Stimulated activated CD4-positive, alpha-beta T cell treated with anti-CD3 and anti-CD28 coated beads, Interleukin-1b, Interleukin-23, amount 100 ng/mL, for 4 hours (primary cell): ENCODE measurements at places on chromosomes 13 and 19.

- DNase-seq: no peak
Observed at GRCh38 chr19:13840305-13841085, 36.4 kb upstream of the NANOS3 start.

DNA sequence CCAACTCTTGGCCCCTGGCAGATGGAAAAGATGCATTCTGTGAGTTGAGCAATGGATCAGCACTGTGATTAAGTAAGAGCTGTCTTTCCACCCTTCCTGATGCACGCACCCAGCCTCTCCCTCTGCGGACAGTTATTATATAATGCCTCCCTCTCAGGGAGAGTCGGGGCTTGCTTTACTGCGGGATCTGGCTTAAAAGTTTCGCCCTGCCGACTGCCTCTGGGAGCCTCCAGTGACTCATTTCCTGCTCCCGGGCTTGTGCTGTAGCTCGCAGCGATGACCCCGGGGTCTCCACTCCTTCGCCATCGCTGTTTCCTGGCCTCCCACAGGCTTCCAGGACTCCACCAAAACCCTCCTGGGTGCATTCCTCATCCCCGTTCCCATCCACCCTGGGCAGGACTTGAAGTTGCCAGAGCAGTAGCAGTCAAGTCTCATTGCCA lies 107.4 kb upstream of the SLC7A1 start:
- no peak for DNase-seq

DNA sequence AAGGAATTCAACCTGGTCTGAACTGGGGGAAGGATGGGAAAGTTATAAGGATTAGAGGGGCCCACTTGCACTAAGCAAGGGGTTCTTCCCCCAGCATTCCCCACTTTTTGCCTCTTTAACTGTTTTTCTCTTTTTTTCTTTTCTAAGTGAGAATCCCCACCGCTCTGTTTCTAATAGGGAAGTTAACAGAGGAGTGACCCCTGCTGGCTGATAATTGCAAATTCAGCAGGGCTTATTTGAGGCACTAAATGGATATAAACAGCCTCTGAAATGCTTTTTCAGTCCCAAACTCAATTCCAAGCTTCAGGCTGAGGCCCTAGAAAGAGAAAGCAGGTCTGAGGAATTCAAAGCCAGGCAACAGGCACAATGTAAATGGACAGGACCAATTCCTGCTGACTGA lies 38.2 kb upstream of the CEACAM21 start:
- no peak for DNase-seq

DNA sequence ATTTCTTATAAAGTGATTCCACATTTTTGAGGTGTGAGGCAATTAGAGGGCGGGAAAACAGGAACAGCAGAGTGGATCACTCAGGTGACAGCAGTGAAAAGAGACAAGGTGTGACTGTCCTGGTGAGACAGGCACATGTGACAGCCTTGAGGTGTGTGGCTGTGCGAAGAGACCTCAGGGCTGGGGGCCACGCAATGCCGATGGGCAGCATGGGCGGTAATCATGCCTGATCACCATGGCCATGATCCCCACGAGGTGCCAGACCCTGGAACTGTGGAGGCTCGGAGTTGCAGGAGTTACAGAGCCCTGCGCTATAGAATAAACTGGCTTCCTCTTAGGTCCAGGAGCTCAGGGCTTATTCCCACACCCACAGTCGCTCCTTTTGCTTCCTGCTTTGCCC lies 2.0 kb downstream of the SPACA6 start:
- DNase-seq: no peak

DNA sequence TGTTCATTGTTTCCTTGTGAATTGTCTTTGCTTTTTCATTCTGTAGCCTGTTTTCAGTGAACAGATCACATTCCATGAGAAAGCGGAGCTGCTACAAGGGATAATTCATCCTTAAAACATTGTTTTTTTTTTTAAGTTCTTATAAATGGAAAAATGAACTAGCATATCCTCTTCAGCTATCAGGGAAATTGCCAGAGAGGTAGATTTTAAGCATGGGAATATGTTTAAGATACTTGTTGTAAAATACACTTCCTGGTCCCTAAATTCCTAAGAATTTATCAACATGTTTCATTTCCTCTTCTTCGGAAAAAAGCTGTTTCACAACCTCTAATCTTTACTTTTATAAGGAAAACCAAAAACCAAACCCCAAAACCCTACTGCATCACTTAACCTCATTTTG lies 238.0 kb downstream of the POSTN start:
- DNase-seq: no peak

- DNase-seq: no peak
Observed at GRCh38 chr19:10111405-10111811, at the start of gene P2RY11. TSS of gene P2RY11 (plus strand) at chr19:10111693. CDS start at chr19:10111722, 29 bp downstream.

- DNase-seq: no peak
Observed at GRCh38 chr19:49094505-49095482, 9.5 kb downstream of the SNRNP70 start.

DNA sequence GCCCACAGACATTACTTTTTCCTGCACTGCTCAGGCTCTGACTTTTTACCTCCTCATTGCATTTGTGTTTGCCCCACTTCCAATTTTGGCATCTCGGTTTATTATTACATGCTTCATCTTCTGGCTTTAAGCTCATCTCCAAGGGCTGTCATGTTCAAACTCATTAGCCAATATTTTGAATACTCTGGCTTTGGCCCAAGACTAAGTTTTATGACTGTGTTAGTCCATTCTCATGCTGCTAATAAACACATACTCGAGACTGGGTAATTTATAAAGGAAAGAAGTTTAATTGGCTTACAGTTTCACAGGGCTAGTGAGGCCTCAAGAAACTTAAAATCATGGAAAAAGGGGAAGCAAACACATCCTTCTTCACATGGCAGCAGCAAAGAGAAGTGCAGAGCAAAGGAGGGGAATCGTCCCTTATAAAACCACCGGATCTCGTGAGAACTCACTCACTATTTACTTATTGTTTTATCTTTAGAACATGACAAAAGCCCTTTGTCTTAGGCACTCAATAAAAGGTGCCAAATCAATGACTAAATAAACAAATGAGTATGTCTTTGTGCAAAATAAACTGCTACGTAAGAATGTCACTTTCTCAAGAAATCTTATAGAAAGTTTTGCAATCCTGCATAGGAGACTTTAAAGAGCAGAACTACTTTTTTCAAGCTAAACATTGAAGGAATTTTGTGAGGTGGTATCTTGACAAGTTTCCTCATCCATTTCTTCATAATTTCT lies 233.4 kb upstream of the SPRY2 start:
- no peak for DNase-seq

DNA sequence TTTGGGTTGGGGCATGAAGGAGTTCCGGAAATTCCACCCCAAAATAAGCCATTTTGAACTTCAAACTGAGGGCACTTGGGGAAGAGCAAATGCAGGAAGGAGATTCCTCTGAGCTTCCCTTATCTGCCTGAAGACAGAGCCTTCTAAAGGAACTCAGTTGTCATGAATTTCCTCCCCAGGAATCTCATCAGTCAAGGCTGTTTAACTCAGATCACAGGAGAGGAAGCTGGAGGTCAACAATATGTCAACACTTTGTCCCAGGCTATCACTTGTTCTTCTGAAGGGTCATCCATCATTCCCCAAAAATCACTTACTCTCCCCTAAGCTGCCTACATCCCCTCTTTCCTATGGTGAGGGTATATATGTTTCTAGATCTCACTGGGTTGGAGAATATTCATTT lies 26.0 kb upstream of the CHST8 start:
- no peak for DNase-seq

GRCh38 chr19:49712397-49712859 lies 21.5 kb downstream of the CPT1C start:
- no peak for DNase-seq

DNA sequence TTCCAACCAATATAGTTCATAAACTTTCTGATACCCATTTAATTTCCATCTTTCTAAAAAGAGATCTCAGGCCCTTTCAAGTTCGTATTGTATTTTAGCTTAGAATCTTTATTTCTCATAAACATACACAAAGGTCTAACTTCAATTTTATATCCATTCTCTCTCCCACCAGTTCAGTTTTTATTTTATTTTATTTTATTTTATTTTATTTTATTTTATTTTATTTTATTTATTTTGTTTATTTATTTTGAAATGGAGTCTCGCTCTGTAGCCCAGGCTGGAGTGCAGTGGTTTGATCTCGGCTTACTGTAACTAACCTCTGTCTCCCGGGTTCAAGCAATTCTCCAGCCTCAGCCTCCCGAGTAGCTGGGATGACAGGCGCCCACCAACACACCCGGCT lies 552.8 kb downstream of the SLITRK5 start:
- DNase-seq: no peak

- DNase-seq: no peak
Observed at GRCh38 chr13:36685927-36686326, 12.1 kb downstream of the SERTM1 start.

DNA sequence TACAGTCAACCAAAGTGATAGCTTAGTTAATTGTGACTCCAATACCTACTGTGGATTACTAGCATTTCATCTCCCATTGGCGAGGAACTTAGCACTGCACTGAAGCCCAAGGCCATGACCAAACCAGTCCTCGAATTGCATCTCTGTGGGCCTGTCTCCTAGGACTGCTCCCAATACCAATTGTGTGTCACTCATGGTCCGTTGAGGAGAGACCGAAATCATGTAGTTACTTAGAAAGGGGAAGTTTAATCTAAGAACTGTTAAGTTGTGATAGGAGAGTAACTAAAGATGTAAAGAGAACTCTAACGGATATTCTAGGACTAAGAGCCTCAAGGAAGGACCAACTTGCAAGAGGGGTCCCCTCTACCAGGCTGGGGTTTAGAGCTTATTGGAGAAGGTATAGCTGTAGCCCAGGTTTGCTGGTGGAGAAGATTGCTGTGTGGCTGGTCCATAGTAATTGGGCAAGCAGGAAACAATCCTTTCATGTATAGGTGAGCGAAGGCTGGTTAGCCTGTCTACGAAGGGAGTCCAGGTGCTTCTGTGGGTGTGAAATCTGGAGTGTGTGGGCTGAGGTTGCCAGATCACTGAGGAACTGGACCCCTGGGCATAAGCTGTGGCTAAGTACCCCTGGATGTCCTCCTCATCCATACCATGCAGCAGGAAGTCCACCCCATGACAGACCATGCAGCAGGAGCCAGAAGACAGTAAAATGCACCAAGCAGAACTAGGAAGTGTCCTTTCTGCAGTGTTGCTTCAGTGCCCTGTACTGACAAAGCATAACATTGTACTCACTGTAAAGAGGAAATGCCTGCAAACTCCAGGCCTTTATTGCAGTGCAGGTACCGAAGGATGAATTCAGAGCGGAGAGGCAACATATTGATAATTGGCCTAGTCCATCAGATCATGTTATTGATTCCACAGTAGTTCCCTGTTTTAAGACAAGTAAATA lies 30.8 kb downstream of the DNAJC3 start:
- DNase-seq: no peak

DNA sequence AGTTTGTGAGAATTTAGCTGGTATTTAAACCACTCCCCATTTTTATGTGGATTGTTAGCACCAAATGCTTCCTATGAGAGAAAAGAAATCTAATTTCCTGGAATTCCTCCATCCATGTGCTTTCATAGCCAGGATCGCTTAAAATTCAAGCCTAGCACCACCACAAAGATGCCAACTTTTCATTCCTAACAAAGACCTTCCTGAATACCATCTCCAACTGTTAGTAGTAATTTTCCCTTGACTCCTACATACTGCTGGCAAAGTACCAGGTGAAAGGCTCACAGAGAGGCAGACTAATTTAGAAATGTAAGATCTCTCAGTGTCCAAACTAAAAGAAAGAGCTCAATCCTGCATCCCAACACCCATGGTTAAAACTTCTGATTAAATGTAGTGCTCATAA lies 386.3 kb downstream of the KCTD12 start:
- DNase-seq: no peak

GRCh38 chr19:5166262-5166661 lies 174.3 kb downstream of the PTPRS start:
- no peak for DNase-seq

- DNase-seq: no peak
Observed at GRCh38 chr13:110170882-110171281, 136.1 kb downstream of the COL4A1 start.

DNA sequence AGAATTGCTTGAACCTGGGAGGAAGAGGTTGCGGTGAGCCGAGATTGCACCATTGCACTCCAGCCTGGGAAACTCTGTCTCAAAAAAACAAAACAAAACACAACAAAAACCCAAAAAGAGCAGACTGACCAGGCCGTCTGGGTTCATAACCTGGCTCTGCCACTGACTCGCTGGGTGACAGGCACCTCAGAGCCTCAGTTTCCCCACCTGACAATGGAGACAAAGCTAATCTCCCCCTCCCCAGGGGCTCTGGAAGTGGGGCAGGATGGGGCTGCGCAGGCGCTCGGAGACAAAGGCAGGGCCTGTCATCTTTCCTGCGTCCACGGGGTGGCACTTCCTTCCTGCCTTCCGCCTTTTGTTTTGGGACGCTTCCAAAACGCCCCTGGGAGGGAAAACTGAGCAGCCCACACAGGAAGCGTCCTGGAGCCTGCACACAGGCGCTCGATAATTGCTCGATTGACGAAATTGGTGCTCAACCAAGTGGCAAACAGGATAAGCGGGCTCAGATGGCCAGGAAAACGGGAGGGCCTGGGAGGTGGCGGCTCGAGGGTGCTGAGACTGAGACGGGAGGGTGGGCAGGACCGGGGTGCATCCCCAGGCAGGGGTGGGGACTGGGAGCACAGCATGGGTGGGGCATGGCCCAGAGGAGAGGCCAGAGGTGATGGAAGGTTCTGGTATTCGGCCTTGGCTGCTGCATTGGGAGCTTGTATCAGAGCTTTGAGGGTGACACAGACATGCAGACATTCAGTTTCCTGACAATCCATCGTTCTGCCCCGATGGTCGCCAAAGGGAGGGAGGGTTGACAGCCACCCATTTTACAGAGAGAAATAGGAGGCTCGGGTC lies 17.8 kb downstream of the SPC24 start:
- DNase-seq: peak; percentile 27

GRCh38 chr13:93298713-93299112 lies 72.1 kb downstream of the GPC6 start:
- DNase-seq: no peak

DNA sequence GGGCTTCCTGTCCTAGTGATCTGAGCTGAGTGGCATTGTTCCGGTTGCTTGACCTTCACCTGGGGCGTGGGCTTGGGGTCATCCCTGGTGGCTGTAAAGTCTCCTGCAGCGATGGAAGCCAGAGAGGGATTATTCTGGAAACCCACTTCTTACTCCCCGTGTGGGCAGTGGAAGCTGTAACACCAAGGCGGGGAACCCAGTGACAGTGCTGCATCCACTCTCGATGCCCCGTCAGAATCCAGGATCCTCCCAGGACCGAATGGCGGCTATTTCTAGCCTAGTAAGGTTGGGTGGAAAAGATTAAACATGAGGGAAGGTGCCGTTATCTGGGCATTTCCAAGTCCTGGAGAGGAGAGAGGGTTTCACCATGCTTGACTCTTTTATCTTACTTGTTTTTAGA lies 280.6 kb downstream of the ZNF536 start:
- no peak for DNase-seq

GRCh38 chr19:33349319-33350289 lies 23.9 kb upstream of the CEBPG start:
- no peak for DNase-seq
